ENCODE measurements at places on chromosomes 3 and 15.

DNA sequence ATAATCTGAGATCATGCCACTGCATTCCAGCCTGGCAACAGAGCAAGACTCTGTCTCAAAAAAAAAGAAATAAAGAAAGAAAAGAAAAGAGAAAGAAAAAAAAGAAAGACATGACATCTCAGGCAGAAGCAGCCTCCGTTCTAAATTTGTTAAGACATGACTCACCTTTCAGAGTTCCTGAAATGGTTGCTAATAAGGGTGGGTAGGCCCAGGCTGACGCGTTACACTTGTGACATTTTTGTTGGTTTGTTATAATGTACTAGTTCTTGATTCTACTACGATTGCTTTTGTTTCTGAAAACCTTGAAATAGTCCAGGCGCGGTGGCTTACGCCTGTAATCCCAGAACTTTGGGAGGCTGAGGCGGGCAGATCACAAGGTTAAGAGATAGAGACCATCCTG is 21.0 kb downstream of the SLC25A20 start:
- no peak overlapping the region for H3K4me3 ChIP-seq
- H3K36me3 ChIP-seq: no peaks in the 10 kb centered on the region
- DNase-seq: no peak
- no peaks in the 10 kb centered on the region for H3K27me3 ChIP-seq
- no peak overlapping the region for H3K27ac ChIP-seq

DNA sequence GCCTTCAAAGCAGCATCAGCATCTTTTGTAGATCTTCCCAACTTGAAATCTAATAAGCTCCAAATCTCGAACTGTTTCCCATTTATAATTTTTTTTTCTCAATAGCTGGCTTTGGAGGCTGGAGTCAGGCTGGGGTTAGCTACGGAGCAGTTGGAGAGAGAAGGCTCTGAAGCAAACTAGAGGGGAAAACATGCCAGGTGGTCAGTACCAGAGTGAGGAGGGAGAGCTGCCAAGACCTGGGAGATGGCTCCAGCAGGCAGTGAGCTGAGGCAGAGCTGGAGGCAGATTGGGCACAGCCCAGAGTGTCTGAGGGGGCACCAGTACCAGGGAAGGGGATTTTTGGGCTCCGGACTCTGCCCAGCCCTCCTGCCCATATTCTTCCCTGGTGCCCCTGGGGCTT is 311.2 kb downstream of the RPLP1 start:
- DNase-seq: no peak
- H3K4me1 ChIP-seq: 0 out of 2 replicates have a peak, but pooled peaks cover 7% of the 10 kb centered on the region
- no peak overlapping the region for H3K4me3 ChIP-seq
- no peaks in the 10 kb centered on the region for H3K27me3 ChIP-seq
- H3K27ac ChIP-seq: no peak overlapping the region
- no peaks in the 10 kb centered on the region for H3K36me3 ChIP-seq

DNA sequence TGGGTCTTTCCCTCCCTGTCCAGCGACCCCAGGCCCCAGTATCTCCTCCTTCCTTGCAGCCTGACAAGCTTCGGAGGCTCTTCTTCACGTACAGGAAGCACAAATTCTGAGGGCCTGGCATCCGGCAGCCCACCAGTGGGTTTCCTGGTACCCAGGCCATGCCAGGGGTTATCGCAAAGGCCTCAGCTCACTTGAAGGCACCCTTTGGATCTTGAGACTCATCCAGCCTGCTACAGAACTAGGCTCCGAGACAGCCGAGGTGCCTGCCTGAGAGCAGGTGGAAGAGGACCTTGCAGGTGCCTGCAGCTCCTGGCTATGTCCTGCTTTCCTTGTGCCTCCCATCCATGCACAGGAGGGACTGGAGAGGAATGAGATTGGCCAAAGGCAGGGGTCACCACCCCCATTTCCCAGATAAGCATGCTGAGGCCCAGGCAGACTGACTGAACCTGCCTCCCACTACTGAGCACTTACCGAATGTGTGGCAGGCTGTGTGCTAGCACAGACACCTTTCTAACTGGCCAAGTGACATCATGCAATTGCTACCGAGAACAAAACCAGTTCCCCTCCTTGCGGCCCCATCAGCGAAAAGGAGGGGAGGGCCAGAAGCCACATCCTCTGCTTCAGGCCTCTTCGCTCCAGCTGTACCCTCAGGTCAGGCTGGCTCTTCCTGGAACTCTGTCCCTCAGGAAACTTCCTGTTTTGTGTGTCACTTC is 11.2 kb downstream of the SH2D7 start:
- no peak for DNase-seq
- no peaks in the 10 kb centered on the region for H3K27me3 ChIP-seq
- peaks cover 11% of the 10 kb centered on the region for H3K4me1 ChIP-seq
- H3K27ac ChIP-seq: no peak overlapping the region

DNA sequence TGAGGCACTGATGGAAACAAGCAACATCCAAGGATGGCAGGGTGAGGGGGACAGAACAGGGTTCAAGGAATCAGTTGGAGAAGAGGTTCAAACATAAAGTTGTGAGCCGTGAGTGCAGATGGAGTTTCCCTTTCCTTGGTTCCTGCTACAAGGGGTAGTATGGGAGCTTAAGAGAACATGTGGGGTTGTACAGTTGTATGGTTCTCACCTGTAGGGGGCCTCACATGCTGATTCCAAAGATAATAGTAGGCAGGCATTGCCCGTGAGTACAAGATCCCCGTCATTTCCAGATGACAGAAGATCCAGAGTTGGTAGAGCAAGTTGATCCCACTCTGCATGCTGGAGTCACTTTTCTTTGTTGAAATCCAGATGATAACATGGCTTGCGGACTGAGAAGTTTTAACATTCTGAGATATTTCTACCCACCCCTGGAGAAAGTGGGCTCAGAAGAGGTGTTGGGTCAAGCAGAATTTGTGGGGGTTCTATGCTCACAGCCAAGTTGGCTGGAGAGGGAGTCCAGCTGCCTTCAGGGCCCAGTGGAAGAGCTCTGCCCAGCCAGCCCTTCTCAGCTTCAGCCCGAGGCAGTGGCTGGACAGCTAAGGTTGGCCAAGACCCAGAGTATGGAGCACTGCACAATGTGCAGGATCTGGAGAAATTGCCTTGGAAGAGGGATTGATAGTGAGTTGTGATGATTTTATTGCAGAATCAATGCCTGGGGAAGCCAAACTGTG is 141.8 kb downstream of the THSD4 start:
- peaks cover 4% of the 10 kb centered on the region for H3K4me1 ChIP-seq
- H3K36me3 ChIP-seq: no peaks in the 10 kb centered on the region
- DNase-seq: no peak
- H3K27ac ChIP-seq: no peak overlapping the region
- no peaks in the 10 kb centered on the region for H3K27me3 ChIP-seq

- no peak overlapping the region for H3K27ac ChIP-seq
- H3K27me3 ChIP-seq: no peaks in the 10 kb centered on the region
- no peak overlapping the region for H3K4me3 ChIP-seq
Observed at GRCh38 chr3:111301238-111301798, 229.7 kb downstream of the NECTIN3 start.

- DNase-seq: peak; percentile 62
- peaks cover 21% of the 10 kb centered on the region for H3K4me1 ChIP-seq
- no peak overlapping the region for H3K4me3 ChIP-seq
- peak overlapping the region; percentile 76 for H3K27ac ChIP-seq
- H3K36me3 ChIP-seq: no peaks in the 10 kb centered on the region
Observed at GRCh38 chr15:58574631-58575030, 142.8 kb downstream of the LIPC start.

DNA sequence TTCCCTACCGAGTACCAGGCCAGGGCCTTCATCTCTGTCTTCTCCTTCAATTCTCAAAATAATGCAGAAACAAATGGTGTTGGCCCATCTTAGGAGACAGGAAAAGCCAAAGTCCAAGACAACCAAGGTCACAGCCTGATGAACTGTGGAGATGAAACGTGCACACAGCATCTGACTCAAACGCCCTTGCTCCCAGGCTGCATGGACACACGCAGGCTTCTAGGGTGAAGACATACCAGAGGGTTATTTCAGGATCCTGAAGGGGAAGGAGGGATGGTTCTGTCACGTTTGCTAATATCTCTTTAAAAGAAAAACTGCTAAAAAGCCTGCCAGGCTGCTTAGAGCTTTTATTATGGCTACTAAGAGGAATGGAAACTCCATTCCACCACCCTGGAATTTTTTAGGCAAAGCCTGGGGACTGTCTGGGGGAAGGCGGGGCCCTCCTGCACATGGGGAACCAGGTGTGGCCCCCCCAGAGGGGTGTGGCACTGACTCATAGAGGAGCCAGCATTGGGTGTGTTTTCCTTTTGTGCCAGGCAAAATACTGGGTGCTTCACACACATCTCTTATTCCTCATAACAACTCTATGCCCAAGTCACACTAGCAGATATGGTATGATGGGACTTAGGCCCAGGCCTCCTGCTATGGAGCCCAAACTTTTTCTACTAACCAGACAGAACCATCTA is 62.9 kb downstream of the UMPS start:
- no peak overlapping the region for H3K27ac ChIP-seq
- H3K4me3 ChIP-seq: no peak overlapping the region
- DNase-seq: no peak
- no peaks in the 10 kb centered on the region for H3K4me1 ChIP-seq
- no peaks in the 10 kb centered on the region for H3K27me3 ChIP-seq

DNA sequence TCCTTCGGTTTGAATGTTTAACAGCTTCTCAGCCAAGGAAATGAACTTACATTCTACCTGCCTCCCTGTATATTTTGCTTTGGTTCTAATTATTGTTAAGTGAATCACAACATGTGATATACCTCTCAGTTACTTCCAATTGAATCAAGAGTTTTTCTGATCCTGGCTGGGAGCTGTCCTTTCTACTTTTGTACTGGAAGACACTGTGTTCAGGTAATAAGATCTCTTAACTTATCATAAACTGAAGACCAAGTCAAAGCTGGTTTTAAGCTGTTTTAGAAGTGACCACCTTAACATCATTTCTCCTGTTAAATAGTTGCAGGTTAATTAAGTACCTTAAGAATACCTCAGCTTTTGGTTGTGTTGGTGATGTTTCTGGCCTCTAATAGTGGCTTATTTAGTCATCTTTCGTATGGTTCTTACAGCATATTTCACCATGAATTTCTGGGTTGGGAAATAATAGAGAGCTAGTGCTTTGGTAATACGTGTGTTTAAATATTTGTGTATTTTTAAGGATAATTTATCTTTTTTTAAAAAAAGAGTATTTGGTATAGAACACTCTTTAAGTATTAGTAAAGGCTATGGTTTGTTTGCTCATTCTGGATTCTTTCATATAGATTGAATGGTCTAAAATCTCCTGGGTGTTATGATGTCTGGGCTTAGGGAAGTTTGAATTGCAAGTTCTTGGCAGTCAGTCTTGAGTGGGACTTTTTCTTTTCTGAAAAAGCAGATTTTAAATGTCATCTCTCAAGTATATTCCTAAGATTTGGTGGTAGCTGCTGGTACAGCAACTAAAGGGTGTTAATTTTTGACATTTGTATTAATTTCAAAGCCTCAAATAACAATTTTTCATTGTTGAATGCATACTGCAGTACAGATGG is 1.6 kb downstream of the RAB8B start:
- H3K4me1 ChIP-seq: 0 out of 2 replicates have a peak, but pooled peaks cover 7% of the 10 kb centered on the region
- no peaks in the 10 kb centered on the region for H3K36me3 ChIP-seq
- no peaks in the 10 kb centered on the region for H3K27me3 ChIP-seq
- no peak overlapping the region for H3K27ac ChIP-seq
- DNase-seq: no peak

DNA sequence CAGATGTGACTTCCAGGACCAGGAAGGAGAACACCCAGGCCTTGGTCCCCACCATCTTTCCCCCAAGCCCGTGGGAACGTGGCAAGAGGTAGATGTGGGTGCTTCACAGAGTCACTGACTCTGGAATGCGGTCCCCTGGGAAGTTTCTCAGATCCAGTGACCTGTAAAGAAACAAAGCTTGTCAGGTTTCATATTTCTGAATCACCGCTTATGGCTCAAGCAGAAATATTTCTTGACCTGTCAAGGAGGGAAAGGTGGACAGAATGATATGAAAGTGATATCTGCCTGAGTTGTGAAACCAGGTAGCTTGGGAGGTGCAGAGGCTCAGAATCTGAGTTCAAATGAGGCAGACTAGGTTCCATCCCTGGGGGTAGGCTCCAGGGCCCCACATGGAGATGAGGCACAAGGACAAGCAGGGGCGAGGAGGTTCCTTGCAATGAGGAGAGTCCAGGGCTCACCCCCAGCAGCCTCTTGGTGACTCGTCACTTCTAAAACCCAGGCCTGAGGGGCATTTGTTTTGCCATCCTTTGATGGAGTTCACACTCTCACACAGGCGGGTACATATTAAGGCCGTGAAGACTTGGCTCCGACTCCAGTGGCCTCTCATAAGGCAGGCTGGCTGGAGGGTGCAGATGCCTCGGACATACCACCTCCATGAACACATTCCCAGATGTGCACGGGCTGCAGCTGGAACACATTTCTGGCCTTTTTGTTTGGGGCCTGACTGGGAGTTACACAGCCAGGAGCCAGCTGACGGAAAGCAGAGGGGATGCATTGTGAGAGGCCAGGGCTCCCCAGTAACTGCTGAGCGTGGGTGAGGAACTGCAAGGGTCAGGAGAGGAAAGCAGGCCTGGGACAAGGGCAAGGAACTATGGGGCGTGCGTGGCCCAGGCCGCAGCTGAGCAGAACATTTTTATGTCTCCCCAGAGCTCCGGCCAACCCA is 1.3 kb downstream of the CILP start:
- 0 out of 2 replicates have a peak, but pooled peaks cover 6% of the 10 kb centered on the region for H3K4me1 ChIP-seq
- no peaks in the 10 kb centered on the region for H3K27me3 ChIP-seq
- no peak overlapping the region for H3K27ac ChIP-seq

- no peaks in the 10 kb centered on the region for H3K27me3 ChIP-seq
- DNase-seq: no peak
- no peaks in the 10 kb centered on the region for H3K36me3 ChIP-seq
- H3K4me3 ChIP-seq: no peak overlapping the region
Observed at GRCh38 chr3:101303089-101303731, 17.2 kb downstream of the IMPG2 start.

- no peaks in the 10 kb centered on the region for H3K27me3 ChIP-seq
- no peaks in the 10 kb centered on the region for H3K4me1 ChIP-seq
- H3K27ac ChIP-seq: no peak overlapping the region
- DNase-seq: peak; percentile 62
- no peak overlapping the region for H3K4me3 ChIP-seq
- H3K36me3 ChIP-seq: no peaks in the 10 kb centered on the region
Observed at GRCh38 chr3:138097192-138098172, 17.9 kb downstream of the DZIP1L start.

DNA sequence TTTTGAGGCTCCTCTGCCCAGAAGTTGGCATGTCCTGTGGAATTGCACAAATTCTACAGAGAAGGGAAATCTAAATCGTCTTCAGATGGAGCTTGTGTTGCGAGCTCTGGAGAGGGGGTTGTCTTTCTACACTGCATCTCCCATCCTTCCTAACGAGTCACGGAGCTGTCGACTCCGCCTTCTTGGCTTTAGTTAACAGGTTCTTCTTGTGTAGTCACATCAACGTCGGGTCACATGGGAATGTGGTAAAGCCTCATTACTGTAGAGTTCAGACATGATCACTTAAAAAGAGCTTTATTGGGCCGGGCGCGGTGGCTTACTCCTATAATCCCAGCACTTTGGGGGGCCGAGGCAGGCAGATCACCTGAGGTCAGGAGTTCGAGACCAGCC is 60.0 kb downstream of the DNASE1L3 start:
- no peak for DNase-seq
- H3K4me1 ChIP-seq: no peaks in the 10 kb centered on the region
- H3K27me3 ChIP-seq: no peaks in the 10 kb centered on the region
- H3K4me3 ChIP-seq: no peak overlapping the region
- no peak overlapping the region for H3K27ac ChIP-seq
